CD4-positive, alpha-beta T cell treated with Interleukin-1 beta for 1 hour (primary cell): ENCODE measurements at places on chromosomes 11 and 22.

DNA sequence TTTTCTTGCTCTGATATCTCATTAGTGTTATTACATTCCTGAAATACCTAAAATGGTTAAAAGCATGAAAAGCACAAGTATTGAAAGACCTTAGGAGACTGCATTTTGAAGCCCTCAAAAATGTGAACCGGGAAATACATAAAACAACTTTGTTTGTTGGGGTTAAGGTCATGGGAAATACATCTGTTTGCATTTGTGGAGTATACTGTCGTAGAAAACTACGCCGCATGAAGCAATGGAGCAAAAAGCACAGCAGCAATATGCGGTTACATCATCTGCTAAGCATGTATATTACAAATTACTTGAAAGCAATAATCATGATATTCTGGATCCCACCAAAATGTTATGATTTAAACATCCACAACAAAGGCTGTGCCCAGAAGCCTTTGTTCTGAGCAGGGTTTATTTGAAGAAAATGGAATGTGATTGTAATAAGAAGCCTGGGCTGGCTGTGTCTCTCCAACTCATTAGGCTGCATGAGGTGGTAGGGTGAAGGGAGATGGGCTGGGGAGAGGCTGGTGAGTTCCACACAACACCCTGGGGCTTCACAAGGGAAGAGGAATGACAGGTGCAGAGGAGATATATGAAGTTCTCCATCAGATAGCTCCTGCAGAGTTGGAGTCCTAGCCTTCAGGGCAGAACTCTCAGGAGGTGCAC, 64.7 kb upstream of the LIN7C start:
- DNase-seq: no peak

DNA sequence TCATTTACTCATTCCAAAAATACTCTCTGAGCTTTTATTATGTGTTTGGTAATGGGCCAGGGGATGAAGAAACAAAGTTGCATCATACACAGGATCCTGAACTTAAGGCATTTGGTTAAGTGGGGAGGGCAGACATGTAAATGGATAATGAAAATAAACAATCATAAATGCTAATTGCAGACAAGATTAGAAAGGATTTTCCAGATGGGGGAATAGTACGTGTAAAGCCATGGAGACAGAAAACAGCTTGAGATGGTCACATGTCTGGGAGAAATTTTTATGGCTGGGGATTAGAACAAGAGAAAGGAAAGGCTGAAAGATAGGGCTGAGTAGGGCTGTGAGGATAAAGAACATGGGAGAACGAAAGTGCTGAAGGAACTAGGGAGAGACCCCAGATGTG, 534.3 kb upstream of the LARGE1 start:
- DNase-seq: no peak

DNA sequence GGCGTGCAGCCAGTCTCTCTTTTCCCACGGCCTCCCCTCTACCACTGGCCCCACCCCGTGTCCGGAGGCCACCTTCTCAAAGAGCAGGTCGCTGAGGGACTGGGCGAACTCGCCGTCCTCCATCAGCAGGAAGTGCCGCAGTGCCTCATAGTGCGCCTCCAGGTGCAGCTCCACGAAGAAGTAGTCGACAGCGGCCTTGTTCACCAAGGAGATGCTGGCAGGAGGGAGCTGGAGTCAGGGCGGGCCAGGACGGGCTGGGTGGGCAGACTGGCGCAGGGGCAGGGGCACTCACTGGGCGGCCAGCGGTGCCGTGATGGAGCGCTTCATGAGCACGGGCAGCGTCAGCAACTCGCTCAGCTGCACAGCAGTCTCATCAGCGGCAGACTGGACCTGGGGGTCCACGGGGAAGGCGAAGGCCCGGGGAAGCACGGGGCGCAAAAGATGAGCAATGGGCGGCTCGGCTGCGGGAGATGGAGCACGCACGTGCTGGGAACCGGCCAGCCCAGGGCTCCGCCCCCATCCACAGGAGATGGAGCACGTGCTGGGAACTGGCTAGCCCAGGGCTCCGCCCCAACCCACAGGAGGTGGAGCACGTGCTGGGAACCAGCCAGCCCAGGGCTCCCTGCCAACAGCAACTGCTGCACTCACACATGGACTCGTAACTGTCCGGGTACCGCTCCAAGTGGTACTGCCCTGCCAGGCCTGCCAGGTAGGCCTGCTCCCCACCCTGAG, 18.4 kb downstream of the SELENOO start:
- DNase-seq: no peak

DNA sequence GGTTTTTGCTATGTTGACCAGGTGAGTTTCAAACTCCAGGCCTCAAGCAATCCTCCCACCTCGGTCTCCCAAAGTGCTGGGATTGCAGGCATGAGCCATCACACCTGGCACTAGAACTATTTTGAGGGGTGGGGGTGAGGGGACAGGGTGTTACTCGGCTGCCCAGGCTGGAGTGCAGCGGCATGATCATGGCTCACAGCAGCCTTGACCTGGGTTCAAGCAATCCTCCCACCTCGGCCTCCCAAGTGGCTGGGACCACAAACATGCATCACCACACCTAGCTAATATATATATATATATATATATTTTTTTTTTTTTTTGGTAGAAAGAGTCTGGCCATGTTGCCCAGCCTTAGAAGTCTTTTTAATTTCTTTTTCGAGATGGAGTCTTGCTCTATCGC, 17.1 kb upstream of the IFITM3 start:
- DNase-seq: no peak

GRCh38 chr11:66228521-66228920, 39.9 kb upstream of the RAB1B start:
- DNase-seq: no peak

GRCh38 chr11:78920329-78920728, 345.7 kb upstream of the NARS2 start:
- DNase-seq: no peak

DNA sequence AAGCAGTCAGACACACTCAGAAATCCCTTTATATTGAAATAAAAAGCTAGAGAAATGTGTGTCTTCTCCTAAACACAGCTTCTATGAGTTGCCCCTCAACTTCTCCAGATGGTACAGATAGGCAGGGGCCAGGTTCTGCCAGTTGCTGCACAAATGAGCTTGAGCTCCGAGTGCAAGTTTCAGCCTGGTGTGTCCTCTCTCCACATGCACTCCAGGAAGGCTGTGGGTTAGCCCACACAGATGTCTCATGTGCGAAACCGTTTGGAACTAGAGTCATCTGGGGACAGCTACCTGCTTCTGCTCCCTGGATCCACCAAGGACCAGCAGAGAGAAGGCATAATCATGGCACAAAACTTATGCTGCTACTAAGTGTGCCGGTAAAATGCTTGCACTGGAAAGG, 812.6 kb downstream of the OPCML start:
- no peak for DNase-seq

GRCh38 chr11:116244439-116244838, 528.3 kb downstream of the BUD13 start:
- DNase-seq: no peak

DNA sequence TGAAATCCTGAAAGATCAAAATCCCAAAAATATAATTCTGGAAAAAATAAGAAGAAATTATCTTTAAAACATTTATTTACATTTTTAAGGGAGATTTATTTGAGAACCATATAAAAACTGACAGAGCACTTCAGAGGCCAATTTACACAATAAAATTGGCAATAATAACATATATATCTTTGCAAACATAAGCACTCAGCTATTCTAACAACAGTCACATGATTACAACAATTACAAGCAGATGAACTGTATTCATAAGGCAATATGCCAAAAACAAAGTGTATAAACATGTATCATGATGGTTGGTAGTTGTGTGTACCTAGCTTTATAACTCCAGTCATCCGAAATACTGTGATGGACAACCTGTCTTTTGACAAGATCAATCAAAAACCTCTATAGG, 17.7 kb upstream of the RASSF10 start:
- no peak for DNase-seq
